ENCODE measurements at places on chromosomes 2 and 18. TPM values are rescaled to one million over a fixed set of nuclear protein-coding genes. Genes with fewer than 3 reads are reported as not detected.

- DNase-seq: peak; percentile 74
These were observed 681 bp upstream of the ROCK2 start for GRCh38 chr2:11344956-11345677.

The ANKRD23 gene
- 1.0 TPM for total RNA-seq

GRCh38 chr2:125405816-125406215 is 1250.1 kb upstream of the GYPC start:
- DNase-seq: peak; percentile 97

- peak; percentile 58 for DNase-seq
These were observed 24.0 kb upstream of the GALNT5 start for GRCh38 chr2:157233506-157233905.

GRCh38 chr2:200618590-200619021 is 32.8 kb downstream of the AOX1 start:
- peak; percentile 43 for DNase-seq

- DNase-seq: no peak
These were observed 24.9 kb upstream of the TTR start for GRCh38 chr18:31566576-31567306.

DNA sequence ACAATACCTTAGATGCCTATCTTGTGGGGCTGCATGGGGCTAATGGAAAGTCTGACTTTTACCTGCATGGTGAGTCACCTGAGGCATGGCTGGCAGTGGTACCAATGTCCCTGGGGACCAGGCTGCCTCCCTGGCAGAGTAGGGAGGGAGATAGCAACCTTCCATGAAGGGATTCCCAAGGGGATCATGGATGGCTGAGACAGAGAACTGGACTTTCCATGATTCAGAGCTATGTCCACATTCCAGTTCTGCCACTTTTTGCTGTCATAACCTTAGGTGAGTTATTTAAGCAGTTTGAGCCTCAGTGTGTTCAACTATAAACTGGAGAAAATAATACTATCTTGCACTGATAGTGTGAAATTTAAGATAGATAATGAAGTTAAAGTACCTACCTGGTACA is 178.6 kb downstream of the SETBP1 start:
- DNase-seq: no peak

DNA sequence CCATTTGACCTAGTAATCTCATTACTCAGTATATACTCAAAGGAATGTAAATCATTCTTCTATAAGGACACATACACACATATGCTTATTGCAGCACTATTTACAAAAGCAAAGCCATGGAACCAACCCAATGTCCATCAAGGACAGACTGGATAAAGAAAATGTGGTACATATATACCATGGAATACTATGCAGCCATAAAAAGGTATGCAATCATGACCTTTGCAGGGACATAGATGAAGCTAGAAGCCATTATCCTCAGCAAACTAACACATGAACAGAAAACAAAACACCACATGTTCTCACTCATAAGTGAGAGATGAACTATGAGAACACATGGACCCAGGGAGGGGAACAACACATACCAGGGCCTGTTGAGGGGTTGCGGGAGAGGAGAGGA is 214.5 kb downstream of the NBAS start:
- DNase-seq: no peak

DNA sequence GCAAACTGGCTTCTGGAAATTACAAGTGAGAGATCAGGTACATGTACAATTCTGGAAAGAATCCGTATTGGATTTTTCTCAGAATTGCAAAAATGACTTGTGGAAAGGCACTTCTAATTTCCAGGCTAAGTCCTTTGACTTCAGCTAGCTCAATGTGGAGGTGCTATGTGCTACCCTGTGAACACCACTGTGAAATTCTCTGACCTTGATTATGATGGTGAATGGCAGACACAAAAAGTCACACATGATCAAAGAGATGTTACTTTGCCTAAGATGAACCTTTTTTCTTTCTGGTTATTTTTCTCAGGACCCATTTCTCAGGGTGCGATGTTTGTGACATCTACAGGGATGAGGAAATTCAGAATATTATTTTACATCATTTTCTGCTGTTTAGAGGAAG is 856.6 kb upstream of the VRK2 start:
- no peak for DNase-seq

DNA sequence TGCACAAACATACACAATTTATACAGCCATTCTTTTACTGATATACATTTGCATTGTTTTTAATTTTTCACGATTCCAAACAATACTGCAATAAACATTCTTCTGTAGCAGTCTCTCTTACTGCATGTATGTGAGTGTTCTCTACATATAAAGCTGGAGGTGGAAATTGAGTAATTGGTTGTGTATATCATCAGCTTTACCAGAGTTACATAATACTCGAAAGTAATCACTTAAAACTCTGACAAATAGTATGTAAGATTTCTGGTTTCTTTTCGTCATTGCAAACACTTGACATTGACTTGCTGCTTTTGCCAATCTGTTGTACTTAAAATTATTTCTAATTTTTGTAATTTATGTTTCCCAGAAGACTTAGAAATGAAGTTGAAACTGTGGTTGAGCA is 110.2 kb downstream of the TDRD15 start:
- no peak for DNase-seq

DNA sequence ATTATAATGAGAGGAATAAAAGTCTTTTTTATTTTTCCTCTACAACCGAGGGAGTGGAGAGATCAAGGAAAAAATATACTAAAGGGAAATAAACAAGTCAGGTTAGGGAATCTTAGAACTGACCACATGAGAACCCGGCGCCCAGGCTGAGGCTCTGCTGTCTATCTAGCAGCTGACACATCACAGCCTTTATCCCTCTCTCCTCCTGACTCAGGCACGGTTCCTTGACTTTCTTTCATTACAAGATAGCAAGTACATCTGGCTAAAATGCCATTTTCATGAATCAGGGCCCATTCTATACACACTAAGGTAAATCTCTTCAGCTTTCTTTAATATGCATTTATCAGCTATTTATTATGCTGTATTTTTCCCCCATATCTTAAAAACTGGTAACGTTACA is 296.0 kb downstream of the TMX3 start:
- DNase-seq: peak; percentile 88

- DNase-seq: peak; percentile 87
These were observed 3.2 kb downstream of the MTHFD2 start for GRCh38 chr2:74201596-74201995.

The ABCB11 gene
- not detected for total RNA-seq

GRCh38 chr2:215775106-215775505 is 238.2 kb downstream of the MREG start:
- DNase-seq: no peak

- DNase-seq: no peak
These were observed 12.7 kb upstream of the TMEM131 start for GRCh38 chr2:98008415-98008814.

DNA sequence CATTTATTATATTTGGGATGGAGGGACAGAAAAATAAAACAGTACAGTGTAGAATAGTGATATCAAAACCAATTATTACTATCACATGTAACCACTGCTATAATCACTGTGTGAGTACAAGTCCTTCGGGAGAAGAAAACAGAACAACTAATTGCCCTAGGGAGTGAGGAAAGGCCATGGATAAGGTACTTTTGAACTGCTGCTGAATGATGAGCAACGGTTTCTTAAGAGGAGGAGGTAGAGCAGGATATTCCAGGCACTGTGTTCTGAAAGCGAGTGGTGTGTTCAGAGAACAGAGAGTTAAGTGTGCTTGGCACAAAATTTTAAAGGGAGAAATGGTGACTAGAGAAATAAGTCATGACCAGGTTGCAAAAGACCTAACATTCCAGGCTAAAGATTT is 134.2 kb downstream of the CALCRL start:
- DNase-seq: peak; percentile 21

The NGEF gene
- total RNA-seq: 0.26 TPM

- no peak for DNase-seq
These were observed 329.0 kb downstream of the GBX2 start for GRCh38 chr2:235839226-235839625.

The FSHR gene
- total RNA-seq: not detected

The SERPINB7 gene
- total RNA-seq: 12.6 TPM

DNA sequence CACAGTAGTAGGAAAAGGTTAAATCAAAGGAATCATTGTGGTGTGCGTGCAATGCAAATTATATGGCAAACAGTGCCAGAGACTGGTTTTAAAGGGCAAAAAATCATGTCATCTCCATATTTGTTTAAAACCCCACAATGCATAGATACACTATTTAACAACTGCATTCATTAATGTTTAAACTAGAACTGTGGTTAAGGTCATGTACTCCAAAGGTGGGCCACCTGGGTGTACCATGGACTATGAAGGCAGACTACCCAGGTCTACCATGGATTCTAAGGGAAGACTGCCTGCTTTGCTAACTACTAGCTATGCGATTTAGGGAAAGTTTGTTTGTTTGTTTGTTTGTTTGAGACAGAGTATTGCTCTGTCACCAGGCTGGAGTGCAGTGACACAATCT is 356.3 kb downstream of the ZEB2 start:
- DNase-seq: no peak

The TBC1D8 gene
- 7.1 TPM for total RNA-seq

Data from LHCN-M2 (cell line).